ENCODE measurements at places on chromosomes 5 and 9. TPM values are rescaled to one million over a fixed set of nuclear protein-coding genes. Genes with fewer than 3 reads are reported as not detected.

Gene OR1B1
- not detected for total RNA-seq

Gene HAVCR2
- total RNA-seq, result 0.22 TPM

Gene LECT2
- total RNA-seq, result not detected

Gene KIF4B
- total RNA-seq, result under 0.01 TPM

Gene GABRA1
- not detected for total RNA-seq

Data from placental epithelial cell (primary cell).